ENCODE measurements at places on chromosomes 11 and 22.
A peak's percentile ranks its signal among the peaks of the same experiment; 100 is the strongest.

- no peak for DNase-seq
Observed at GRCh38 chr11:36449561-36450096, 60.4 kb downstream of the TRAF6 start.

GRCh38 chr22:26342745-26343410 is 86.2 kb upstream of the ASPHD2 start:
- no peak for DNase-seq

DNA sequence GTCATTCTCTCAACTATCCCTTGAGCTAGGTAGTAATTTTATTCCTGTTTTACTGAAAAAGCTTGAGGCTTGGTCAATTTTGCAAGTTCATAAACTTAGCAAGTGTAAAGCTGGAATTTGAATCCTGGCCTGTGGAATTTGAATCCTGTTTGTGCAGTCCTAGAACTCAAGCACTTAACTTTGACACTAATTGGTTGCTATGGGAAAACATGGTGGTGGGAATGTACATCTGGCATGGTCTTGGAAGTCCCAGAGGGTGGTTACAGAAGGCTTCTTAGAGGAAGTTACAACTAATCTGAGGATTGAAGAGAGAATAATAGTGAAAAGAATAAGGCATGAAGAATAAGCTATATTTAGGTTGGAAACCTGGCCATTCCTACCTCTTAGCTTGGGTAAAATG is 66.5 kb upstream of the LIN7C start:
- DNase-seq, result no peak

DNA sequence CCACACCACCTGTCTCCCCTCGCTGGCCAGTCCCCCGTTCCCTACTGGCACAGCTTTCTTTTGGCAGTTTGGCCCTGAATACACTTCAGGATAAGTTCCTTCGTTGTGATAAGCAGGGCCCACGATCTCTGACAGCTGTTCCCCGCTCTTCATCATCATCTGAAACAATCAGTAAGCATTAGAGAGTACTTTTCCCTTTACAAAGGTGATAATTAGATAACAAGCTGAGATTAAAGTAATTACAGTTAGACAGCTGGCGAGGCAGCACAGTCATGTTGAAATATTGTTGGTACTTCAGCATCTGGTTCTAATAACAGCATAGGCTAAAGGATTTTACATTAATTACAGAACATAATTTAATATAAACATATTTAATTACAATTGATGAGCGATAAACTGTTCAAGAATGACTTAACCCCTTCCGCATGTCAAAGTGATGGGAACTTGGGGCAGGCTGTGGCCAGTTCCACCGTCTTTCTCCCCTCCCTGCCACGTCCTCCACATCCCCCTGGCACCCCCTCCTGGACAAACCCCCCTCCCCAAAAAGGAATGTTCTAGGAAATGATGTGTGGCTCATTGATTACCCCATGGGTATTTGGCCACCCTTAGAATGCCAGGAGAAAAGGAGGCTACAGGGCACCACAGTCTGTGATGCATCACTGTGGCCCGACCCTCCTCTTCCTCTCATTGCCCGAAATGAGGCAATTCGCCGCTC is 134.9 kb downstream of the RCN1 start:
- no peak for DNase-seq

- DNase-seq, result no peak
Observed at GRCh38 chr22:17751596-17751995, 22.7 kb downstream of the BID start.

DNA sequence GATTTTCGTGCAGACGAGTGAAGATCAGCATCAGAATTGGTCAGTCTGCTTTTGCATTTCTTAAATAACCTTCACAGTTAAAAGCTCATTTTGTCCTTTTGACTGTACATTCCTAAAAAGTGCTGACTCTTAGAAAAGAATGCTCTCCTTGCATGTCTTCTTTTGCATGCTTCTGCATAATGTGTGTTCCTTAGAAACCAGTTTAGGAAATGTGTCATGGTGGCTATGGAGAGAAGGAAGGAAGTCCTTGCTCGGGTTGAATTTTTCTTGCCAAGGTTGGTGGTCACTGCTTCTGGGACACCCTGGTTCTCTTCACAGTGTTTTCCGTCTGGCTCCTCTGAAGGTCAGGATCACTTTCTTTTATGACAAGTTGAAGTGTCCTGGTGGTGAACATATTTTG is 6.8 kb downstream of the AP2A2 start:
- DNase-seq, result peak; percentile 78

All from muscle of leg (tissue), 16 donors.